ENCODE measurements at places on chromosomes 4 and X.

GRCh38 chr4:147299205-147299604 lies 181.7 kb upstream of the EDNRA start:
- no peak for DNase-seq

GRCh38 chrX:21398426-21398825 lies 24.2 kb downstream of the CNKSR2 start:
- DNase-seq, result no peak

GRCh38 chr4:189806506-189806905 lies 134.2 kb upstream of the FRG1 start:
- no peak for DNase-seq

DNA sequence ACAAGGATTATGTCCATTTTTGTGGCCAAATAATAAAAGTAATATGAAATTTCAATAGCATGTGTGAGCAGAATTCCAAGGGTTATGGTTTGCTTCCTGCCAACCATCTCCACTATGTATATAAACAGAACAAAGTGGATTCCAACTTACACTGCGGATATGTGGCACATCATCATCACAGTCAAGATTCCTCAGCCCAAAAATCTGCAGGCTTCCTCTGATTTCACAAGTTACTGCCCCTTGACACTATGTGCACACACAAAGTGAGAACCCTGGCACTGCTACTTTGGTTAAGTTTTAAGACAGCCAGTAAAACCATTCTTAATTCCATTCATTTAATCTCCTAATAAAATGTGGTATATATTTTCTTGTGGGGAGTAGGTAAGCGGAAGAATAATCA lies 76.4 kb downstream of the LEF1 start:
- no peak for DNase-seq

DNA sequence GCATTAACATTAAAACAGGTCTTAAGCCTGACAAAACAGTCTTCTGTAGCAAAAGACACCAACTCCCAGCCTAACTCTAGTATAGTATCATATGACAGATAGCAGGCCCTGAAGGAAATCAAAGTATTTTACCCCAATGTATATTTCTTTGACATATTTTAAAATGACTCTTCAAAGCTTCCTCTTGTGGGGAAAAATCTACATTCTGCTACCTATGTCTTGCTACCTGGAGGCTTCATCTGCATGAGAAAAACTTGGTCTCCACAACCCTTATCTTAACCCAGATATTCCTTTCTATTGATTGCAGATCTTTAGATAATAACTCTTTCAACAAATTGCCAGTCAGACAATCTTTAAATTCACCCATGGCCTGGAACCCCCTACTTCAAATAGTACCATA lies 1620.4 kb downstream of the PCDH7 start:
- no peak for DNase-seq

DNA sequence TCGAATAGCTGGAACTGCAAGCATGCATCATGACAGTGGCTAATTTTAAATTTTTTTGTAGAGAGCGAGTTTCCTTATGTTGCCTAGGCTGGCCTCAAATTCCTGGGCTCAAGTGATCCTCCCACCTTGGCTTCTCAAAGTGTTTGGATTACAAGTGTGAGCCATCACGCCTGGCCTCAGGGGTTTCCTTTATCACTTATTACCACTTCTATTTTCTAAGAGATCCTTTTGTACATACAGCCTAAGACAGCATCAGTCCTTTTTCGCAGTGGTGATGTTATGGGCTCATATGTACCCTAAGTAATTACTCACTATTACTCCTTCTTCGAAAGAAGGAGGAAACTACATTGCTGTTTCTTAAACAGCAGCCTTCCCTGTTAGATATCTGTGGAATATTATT lies 54.1 kb upstream of the CDKN2AIP start:
- DNase-seq, result no peak

DNA sequence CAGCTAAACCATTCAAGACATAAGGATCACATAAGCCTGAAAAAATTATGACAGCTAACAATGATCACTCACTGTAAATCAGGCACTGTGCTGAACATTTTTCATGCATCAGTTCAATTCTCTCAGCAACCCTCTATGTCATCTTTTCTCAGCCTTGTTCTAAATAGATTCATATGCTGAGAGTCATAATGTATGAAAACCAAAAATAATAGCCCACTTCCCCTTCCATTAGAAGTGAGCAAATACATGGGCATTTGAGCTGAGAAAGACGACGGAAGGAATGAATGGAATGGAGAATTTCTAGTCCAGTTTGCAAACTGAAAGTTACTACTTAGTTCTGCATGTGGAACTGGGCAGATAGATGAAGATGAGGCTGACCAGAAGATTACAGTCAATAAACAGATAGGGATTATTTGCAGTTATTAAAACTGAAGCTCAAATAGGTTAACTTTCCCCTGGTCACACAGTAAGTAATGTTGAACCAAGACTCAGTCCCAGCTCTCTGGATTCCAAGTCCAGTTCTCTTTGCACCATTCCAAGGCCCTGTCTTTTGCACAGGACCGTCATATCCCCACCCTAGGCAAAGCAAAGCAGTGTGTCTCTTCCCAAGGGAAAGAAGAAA lies 1.6 kb upstream of the SH3RF1 start:
- DNase-seq, result no peak
